ENCODE measurements at places on chromosomes 6 and 20.

DNA sequence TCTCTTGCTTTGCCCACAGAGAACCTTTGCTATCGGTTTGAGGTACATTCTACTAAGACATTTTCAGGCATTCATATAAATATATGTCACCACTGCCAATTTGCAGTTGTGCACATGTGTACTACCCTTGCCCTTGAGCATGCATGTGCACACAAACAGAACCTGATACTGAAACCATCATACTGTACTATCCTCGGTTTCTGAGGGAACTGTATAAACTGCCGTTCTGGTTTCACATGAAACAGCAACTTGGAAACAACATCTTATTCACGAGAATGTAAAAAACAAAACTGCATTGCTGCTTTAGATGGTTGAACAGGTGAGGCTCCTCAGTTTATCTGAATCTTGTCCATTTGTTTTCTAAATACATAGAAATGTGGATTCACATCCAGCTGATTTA is 151.2 kb upstream of the TMEM170B start:
- no peak for DNase-seq

- DNase-seq, result no peak
Measured at GRCh38 chr20:4161401-4162251, 146.3 kb upstream of the RNF24 start.

GRCh38 chr20:18324596-18325089 is 36.3 kb downstream of the ZNF133 start:
- DNase-seq, result no peak

- no peak for DNase-seq
Measured at GRCh38 chr20:4041748-4042411, 26.5 kb upstream of the RNF24 start.

DNA sequence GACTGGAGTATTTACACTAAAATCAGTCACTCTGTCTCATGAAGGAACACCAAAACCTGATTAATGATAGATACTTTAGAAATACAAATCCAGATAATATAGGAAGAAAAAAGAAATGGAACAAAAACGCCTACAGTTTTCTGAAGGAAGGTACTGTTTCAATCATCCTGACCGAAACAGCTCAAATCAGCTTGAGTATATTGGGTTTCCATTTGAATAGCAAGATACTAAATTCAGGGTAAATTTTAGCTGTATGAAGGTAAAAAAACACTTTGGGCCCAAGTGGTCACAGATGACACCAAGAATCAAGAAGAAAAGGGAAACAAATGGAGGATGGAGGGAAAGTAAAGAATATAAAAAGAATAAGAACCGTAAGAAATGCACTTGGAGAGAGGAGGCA is 6.9 kb downstream of the ZSCAN23 start:
- DNase-seq, result no peak

- DNase-seq, result no peak
Measured at GRCh38 chr6:118709859-118710350, 58.5 kb upstream of the CEP85L start.

DNA sequence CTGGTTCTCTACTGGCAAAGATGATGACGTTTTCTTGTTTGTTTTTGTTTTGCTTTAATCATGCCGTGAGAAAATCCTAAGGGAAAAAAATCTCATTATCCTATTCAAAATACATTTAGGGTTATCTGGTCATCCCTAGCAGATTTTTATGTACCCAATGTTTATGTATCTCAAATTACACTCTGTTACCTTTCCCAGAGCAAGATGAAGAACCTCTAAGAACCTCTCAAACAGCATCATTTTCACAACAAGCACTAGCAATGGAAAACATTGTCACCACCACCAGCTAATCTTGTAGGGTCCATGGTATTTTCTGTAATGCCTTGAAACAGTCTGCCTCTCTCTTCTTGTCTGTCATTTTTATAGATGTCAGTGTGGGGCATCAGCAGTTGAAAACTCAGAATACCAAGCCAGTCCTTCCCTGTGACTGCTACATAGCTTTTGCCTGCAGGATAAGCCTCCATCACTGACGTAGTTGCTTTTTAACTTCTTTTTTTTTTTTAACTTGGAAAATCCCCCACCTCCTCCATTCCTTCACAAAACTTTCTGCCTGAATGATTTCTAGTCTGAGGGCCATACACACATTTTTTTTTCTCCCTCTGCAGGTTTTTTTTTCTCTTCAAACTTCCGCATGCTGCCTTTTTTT is 2.4 kb upstream of the SNAP25 start:
- no peak for DNase-seq

DNA sequence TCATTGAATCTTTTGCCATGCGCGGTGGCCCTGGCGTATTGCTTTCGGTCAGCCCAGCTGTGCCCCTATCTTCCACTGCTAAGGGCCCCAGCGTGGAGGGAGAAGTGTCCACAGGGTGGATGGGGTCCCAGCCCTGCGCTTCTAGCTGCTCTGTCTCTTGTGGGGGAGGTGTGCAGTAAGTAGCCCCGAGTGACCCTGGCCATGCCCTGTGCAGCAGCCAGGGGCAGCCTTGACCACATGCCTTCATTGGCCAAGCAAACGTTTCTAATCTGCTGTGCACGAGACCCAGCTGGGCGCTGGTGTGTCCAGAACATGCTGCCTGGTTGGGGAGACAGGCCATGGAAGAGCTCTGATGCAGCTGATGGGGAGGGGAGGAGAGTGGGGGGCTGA is 13.6 kb downstream of the TMEM181 start:
- no peak for DNase-seq

GRCh38 chr6:92446052-92446451 is 973.3 kb downstream of the EPHA7 start:
- DNase-seq, result no peak

DNA sequence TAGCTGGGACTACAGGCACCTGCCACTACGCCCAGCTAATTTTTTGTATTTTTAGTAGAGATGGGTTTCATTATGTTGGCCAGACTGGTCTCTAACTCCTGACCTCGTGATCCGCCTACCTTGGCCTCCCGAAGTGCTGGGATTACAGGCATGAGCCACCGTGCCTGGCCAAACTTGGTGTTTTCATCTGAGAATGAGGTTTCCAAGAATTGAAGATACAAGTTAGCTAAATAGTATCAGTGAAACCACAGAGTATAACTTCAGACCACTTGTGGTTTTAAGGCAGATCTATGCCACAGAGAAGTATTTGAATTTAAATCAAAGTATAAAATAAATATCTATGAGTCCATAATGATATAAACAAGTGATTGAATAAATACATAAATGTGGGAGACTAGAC is 70.1 kb downstream of the SLC16A10 start:
- DNase-seq, result no peak

GRCh38 chr6:147033267-147033666 is 170.9 kb upstream of the STXBP5 start:
- no peak for DNase-seq

GRCh38 chr6:84549917-84550316 is 214.5 kb downstream of the TBX18 start:
- DNase-seq, result no peak

GRCh38 chr20:22411627-22412450 is 172.5 kb downstream of the FOXA2 start:
- no peak for DNase-seq

GRCh38 chr20:62476056-62476838 is 452 bp upstream of the GATA5 start:
- no peak for DNase-seq

DNA sequence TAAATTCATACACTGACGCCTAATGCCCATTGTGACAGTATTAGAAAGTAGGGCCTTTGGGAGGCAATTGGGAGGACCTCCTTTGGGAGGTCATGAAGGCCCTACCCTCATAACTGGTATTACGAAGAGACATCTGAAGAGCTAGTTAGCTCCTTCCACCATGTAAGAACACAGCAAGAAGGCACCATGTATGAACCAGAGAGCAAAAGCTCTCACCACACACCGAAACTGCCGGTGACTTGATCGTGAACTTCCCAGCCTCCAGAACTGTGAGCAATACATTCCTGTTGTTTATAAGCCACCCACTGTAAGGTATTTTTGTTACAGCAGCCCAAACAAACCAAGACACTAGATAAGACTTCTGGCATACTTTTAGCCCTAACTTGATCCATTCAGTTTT is 41.8 kb downstream of the GCLC start:
- DNase-seq, result no peak

DNA sequence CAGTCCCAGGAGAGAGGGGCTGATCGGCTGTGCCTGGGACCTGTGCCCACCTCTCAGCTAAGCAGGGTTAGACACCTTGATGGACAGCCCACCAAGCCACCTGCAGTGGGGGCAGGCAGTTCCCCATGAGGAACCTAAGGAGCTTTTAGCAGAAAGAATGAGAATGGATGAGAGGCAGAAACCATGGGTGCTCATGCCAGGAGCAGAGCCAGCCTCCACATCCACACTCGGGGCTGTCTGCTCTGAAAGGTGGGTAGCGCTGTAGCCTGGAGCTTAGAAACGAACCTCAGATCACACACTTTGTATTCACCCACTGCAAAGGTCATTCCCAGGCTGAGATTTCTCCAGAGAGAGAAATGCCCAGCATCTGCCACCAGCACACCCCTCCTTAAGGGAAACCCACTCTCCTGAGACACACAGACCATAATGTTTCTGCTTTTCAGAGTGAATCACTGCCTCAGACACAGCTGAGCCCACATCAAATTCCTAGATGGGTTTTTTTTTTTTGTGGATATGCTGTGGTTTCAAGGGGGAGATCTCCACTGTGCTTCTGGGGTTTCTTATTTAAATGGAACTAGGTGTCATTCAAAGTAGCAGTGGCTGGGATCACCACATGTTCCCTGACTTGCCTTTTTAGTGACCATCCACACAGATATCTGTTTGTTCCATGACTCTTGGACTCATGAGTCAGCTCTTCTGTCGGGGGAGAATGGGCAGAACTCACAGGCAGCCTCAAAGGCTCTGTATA is 218.9 kb downstream of the EYA2 start:
- DNase-seq, result no peak

GRCh38 chr6:14919038-14919670 is 326.7 kb upstream of the JARID2 start:
- DNase-seq, result no peak

DNA sequence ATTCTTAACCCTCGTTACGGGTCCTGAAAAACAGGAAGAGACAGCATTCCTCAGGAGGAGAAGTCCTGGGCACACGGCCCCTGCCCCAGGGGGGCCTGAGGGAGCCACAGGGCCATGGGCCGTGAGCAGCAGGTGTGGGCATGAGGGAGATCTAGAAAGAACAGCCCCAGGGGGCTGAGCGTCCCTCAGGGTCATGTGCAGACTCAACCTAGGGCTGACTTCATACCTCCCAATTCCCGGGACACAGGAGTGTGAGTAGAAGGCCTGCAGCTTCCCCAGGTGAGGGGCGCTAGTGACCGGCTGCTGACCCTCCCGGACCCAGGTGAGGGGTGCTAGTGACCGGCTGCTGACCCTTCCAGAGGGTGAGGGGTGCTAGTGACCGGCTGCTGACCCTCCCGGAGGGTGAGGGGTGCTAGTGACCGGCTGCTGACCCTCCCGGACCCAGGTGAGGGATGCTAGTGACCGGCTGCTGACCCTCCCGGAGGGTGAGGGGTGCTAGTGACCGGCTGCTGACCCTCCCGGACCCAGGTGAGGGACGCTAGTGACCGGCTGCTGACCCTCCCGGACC is 35.1 kb downstream of the FRMD1 start:
- no peak for DNase-seq

DNA sequence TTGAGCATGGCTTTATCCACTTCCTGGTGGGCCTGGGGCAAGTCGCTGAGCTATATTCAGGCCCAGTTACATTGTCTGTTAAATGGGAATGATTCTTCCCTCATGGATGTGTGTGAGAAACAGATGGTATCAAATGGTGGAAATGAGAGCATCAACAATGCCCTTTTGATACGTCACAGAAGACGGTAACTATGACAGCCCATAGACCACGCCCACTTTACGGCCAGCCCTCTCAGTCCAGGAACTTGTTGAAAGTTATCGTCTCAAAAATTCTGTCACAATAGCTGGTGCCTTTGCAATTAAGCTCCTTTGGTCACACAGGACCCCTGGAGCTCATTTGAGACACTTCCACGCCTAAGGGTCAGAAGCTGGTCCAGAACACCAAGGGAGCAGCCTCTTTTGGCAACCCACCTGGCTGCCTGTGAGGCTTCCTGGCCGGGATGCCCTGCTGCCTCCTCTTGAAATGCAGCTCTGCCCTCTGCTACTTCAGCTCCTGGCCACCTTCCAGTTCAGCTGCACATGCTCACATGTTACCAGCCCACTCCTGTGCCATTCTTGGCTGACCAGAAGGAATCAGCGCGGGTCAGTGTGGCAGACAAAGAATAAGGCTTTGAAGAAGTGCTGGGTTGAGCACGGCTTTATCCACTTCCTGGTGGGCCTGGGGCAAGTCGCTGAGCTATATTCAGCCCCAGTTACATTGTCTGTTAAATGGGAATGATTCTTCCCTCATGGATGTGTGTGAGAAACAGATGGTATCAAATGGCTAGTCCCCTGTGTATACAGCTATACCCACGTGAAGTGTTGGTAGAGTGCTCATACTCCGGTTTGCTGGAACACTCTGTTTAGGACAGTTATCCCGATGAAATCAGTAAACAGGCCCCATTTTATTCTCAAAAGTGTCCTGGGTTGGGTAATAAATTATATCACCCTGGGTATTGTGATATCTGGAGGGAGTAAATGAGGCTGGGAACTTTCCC is 199.2 kb upstream of the SUPT3H start:
- DNase-seq, result no peak

- no peak for DNase-seq
Measured at GRCh38 chr6:36685926-36686667, 7.6 kb downstream of the CDKN1A start.

DNA sequence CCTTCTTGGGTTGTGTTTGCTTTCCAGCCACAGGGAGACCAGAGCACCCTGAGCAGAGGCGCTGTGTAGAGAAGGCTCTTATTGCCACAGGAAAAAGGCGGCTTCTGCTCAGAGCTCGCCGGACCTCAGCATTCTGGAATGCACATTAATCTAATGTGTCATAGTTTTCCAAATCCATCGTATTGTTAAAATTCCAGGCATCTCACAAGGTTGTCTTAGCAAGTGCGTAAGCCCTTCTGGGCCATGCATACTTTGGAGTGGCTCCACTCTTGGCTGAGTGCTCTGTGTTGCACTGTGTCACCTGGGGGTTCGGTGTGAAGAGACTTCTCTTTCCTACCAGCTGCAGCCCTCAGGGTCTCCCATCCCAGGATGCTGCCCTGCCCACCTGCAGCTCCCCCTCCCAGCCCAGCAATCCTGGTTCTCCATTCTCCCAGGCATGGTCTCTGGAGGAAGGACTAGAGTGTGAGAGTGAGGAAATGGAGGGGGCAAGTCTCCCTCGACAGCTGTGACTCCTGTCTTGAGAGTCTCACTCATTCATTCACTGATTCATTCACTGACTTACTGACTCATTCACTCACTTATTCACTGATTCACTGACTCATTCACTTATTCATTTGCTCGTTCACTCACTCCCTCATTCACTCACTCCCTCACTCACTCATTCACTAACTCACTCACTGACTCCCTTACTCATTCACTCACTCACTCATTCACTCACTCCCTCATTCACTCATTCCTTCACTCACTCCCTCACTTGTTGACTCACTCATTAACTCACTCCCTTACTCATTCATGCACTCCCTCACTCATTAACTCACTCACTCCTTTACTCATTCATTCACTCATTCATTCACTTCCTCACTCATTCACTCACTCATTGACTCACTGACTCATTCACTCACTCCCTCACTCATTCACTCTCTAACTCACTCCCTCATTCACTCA is 83.7 kb upstream of the MPC1 start:
- no peak for DNase-seq

- no peak for DNase-seq
Measured at GRCh38 chr6:122220254-122220653, 179.2 kb upstream of the HSF2 start.

GRCh38 chr6:80003826-80004172 is 650 bp upstream of the TTK start:
- DNase-seq, result peak; percentile 60

- no peak for DNase-seq
Measured at GRCh38 chr6:136034422-136034821, 182.9 kb downstream of the PDE7B start.

All from NCI-H774 (cell line).